ENCODE measurements at places on chromosomes 1 and 21. TPM values are rescaled to one million over a fixed set of nuclear protein-coding genes. Genes with fewer than 3 reads are reported as not detected.

HFM1 gene
- 15.1 TPM for total RNA-seq

VANGL1 gene
- 10.2 TPM for total RNA-seq

ANKRD45 gene
- total RNA-seq, result 9.7 TPM

CTSK gene
- 73.6 TPM for total RNA-seq

KRTAP10-4 gene
- total RNA-seq, result not detected

KDF1 gene
- total RNA-seq, result not detected

TFF3 gene
- 2.4 TPM for total RNA-seq

DNA sequence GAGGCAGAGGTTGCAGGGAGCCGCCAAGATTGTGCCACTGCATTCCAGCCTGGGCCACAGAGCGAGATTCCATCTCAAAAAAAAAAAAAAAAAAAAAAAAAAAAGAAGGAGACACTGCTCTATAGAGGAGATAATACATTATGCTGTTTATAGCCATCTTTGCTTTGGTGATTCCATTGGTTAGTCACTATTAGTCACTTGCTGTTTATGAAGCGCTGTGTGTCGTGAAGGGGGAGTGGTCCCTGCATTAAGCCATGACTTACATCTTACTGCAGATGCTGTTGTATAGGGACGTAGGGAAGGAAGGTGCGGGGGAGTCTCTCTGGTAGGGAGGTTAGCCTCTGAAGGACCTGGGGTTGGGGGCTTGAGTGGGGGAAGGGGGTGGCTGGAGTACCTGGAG lies 48.3 kb downstream of the HUNK start:
- no peak for DNase-seq

DNA sequence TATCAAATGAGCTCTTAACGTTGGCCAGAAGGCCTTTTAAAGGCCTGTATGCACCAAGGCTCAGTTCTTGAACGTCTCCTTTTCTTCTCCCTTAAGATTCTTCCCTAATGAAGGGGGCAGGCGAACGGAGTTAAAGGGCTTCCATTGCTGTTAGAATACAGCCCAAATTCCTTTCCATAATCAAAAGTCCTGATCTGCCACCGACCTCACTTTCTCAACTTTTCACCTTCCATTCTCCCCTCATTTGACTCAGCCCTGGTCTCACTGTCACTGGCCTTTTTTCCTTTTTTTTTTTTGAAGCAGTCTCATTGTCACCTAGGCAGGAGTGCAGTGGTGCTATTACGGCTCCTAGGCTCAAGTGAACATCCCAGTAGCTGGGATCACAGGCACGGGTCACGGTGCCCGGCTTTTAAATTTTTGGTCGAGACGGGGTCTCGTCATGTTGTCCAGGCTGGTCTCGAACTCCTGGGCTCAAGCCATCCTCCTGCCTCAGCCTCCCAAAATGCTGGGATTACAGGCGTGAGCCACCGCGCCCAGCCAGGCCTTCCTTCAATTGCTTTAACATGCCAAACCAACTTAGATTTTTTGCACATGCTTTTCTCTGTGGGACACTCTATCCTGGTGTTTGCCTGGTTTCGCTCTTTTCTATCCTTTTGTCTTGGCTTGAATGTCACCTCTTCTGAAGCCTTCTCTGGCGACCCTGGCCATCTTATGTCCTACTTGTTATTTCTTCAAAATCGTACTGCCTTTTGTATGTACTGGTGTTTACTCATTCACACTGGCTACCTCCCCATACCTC lies 612 bp upstream of the CMPK1 start:
- DNase-seq, result no peak

- no peak for DNase-seq
Observed at GRCh38 chr1:76581712-76582111, 285.6 kb upstream of the ST6GALNAC5 start.

DNA sequence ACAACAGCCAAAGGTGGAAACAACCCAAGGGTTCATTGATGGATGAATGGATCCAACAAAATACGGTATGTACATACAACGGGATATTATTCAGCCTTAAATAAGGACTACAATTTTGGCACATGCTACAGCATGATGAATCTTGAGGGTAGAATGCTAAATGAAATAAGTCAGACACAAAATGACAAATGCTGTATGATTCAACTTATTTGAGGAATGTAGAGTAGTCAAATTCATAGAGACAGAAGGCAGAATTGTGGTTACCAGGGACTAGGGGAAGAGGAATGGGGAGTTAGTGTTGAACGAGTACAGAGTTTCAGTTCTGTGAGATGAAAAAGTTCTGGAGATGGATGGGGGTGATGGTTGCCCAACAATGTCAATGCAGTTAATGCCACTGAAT lies 118.0 kb upstream of the PAXBP1 start:
- DNase-seq, result no peak

DNA sequence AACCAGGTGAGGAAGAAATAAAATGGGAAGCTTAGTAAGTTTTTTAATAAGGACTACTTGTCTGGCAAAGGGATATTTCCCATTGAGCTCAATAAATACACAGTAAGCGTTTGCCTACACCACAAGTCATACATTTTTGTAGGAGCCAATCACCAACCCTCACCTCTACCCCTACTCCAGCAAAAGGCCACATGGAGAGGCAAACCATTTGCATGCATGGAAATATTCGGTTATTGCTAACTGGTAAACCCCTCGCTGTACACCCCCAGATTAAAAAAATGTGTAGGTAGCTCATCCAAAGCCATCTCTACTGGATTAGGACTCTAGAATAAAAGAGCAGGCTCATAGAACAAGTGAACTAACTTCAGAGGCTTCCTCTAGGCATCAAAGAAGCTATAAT lies 21.1 kb downstream of the PDPN start:
- no peak for DNase-seq

DNA sequence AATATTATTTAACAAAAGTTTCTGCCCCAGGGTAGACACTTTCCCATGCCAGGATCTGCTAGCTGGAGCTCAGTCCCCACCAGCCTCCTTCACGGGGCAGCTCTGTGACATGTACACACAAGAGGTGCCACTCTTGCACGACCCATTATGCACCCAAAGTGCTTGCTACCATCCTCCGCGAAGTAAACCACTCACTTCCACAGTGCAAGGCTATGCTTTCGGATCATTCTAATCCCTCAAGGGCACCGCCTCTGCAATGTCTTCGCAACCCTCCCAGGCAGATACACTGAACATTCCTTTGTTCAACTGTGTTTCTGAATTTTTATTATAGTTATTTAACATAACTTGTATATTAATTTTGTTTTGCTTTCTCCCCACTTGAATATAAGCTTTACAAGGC lies 303.8 kb downstream of the VAV3 start:
- no peak for DNase-seq

- DNase-seq, result no peak
Observed at GRCh38 chr1:232274236-232274855, 355.6 kb downstream of the SIPA1L2 start.

- peak; percentile 72 for DNase-seq
Observed at GRCh38 chr1:32400876-32401631, 6.8 kb upstream of the BSDC1 start.

DNA sequence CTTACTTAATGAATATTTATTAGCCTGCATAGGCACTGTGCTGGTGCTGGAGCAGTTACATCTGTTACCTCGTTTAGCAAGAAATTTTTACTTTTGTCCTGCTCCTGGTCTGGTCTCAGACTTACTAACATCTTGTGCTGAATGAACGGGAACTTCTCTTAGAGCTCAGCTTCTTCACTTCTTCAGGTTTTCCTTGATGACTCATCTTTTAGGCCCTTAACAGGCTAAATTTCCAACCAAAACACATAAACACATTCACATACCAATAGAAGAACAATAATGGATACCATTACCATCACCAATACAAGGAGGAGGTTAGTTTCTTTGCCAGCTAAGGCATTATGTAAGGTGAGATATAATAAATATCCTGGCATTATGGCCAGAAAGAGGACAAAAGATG lies 68.9 kb downstream of the IFI44 start:
- DNase-seq, result no peak

All from spinal cord (tissue), 10 donors.